Right renal cortex interstitium (tissue), 3 donors: ENCODE measurements at places on chromosomes 13 and 19.

DNA sequence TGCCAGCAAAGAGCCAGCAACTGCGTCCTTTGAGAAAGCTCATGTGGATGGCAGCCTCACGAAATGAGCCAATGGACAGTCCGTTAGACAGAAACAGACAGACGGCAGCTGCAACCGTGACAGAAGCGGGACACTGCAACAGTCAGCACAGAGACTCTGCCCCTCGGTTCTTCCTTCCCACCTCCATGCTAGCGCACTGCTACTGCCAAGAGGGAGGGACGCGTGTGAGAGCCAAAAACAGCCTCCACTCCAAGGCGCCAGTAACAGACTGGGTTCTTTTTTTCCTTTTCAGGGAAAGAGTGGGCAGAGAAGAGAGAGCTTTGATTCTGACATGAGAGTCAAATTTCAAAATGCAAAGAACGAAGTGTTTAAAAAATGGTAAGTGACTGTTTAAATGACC lies 77.5 kb downstream of the SERP2 start:
- no peak for DNase-seq

- no peak for DNase-seq
Observed at GRCh38 chr19:6769006-6769619, 1.9 kb upstream of the SH2D3A start.

GRCh38 chr19:49788857-49789256 lies 22.1 kb downstream of the AP2A1 start:
- no peak for DNase-seq

GRCh38 chr13:31172001-31172400 lies 10.3 kb upstream of the HSPH1 start:
- no peak for DNase-seq

DNA sequence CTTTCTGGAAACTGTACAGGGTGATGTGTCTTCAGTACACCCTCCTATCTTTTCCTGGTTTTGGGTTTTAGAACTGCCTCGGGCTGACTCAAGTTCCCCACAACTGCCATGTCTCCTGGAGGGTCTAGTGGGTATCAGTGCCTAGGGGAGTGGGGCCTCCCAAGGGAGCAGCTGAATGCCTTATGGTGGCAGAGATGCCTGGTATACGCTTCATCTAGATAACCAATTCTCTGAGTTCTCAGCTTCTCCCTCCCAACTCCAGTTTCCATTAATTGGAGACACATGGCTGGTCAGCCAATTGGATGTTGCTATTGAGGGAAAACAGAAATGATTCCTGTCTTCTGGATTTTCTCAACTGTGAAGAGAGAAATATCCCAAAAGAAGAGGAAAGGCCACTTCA lies 12.8 kb downstream of the ZNF439 start:
- no peak for DNase-seq

DNA sequence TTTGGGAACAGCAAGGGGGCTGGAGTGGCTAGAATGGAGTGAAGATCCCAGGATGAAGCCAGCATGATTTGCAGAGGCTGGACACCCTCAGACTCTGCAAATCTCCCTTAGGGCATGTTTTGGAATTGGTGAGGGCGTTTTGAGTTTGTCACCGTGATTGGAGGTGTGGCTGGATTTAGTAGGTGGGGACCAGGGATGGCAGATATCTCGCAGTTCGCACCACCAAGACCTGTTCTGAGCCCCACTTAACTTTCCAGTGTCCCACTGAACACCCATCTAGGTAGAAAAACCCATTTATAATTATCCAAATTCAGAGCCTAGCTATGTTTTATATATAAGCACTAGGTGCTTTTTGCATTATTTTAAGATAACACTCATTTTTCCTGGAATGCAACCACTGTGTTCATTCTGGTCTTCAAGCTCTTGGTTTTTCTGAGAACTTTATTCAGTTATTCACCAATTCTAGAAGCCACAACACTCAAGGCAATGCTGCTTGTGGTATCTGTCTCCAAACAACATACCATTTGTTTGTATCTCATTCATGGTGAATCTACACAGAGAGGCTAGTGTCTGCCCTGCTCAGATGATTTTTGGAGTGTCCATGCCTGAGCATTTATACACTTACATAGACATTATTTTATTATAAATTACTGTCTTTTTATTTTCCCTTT lies 3.0 kb upstream of the NANOS2 start:
- no peak for DNase-seq

- DNase-seq: no peak
Observed at GRCh38 chr19:49357186-49357585, 5.0 kb downstream of the TEAD2 start.

- DNase-seq: no peak
Observed at GRCh38 chr19:5106191-5106726, 137.3 kb downstream of the KDM4B start.

GRCh38 chr19:7773841-7774240 lies 10.8 kb downstream of the CLEC4M start:
- DNase-seq: no peak

GRCh38 chr19:15091918-15092753 lies 10.1 kb downstream of the OR1I1 start:
- no peak for DNase-seq

GRCh38 chr19:50897612-50898011 lies 13.6 kb downstream of the KLK4 start:
- no peak for DNase-seq

DNA sequence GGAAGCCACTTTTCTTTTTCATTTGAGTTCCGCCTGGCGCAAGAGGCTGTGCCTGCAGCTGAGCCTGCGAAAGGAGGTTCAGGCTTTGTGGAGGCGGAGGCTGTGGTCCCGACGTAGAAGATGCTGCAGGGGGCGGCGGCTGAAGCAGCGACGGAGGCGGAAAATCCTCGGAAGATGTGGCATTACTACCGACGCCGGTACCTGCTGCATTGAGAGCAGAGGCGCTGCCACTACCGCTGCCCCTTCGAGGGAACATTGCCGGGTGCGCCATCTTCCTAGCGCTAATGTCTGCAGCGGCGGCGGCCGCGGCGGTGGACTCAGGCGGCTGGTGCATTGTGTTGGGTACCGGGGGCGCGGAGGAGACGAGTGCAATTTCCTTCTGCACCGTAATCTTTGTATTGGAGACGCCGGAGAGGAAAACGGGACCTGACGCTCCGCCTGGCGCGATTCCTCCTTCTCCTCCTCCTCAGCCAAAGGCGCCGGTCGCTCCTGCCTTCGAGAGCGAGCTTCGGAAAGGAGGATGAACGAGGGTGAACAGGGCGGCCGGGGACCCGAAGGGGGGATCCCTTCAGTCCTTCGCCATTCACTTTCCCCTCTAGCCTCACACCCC lies at the start of gene TSC22D1:
Gene TSC22D1 (minus strand): TSS at position 590 of the 610 bp plus-strand sequence. CDS start 256 bp downstream, at position 334.
- no peak for DNase-seq

- DNase-seq: no peak
Observed at GRCh38 chr13:110677731-110678545, 28.0 kb downstream of the CARS2 start.

GRCh38 chr19:13790354-13790753 lies 4.9 kb upstream of the ZSWIM4 start:
- DNase-seq: no peak
